PC-3 (cell line): ENCODE measurements at places on chromosomes 3 and 15.

- peak; percentile 83 for DNase-seq
Observed at GRCh38 chr3:12175137-12175593, 16.5 kb upstream of the TIMP4 start.

GRCh38 chr3:4693620-4694019 is 200.5 kb downstream of the ITPR1 start:
- DNase-seq, result no peak

DNA sequence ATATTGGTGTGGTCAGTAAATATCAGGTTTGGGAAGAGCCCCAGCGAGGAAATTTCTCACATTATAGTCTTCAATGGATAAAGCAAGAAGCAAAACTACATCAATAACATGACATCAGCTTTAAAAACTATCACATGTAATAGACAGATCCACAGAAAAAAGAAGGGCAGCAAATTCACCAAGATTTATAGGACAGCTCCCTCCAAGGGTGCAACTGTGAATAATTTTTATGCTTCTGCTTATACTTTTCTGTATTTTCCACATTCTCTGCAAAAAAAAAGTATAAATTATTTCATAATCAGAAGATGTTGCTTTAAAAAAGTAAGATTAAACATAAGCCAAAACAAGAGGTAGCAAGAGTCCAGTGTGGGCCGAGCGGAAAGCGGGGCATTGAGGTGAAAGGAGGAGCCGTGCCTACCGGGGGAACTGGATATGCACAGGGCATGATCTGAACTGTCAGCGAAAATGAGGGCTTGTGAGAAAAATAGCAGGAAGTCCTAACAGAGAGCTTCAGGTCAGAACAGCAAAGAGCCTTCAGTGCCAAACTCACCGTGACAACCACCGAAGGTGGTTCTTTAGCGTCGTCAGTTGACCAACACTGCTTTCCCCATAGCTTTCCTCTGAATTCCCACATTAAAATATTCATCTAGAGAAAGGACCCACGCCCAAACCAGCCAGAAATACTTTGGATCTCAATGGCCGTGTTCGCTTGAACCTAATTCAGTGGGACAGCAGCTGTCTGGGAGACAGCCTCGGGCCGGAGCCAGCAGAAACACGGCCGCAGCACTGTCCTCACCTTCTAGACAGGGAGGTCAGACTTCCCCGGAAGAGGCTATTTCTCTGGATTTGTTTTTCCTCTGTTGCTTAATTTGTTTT is 59.8 kb downstream of the FAM174B start:
- DNase-seq, result no peak

DNA sequence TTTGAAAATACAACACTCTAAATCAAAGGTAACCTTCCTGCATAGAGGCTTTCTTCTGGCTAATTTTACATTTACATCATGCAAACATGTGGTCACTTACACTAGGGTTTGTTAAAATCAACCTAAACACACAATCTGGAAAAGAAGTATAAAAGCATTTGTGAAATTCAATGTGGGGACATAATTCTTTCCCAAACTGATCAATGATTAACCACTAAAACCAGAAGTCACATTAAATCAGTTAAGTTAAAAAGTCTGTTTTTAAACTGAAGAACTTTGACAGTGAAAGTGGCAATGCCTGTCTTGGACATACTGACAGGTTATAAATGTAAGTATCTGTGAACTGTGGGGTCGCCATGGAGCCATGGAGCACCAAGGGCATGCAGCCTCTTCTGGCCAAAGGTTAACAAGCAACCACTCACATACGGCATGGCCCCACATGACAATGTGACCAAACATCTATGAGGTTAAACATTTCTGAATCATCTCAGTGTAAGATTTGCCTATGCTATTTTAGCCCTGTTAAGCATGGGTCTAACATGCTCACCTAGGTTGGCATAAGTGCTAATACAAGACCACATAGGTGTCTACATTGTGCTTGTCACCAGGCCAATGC is 278.2 kb downstream of the CTNNB1 start:
- DNase-seq, result no peak

DNA sequence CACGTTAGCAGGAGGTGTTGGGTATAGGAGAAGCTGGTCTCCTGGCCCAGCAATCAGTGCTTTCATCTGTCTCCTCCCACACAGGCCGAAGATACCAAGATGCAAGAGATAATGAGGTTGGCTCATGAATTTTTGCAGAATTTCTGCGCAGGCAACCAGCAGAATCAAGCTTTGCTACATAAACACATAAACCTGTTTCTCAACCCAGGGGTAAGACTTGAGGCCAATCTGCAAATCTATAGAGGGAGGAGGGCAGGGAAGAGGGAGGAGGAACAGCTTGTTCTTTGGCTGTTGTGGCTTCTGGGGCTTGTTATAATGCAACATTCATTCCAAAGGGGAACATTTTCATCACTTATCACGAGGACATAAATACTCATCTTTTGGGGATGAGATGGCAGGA is 195.3 kb downstream of the ITPR1 start:
- no peak for DNase-seq

DNA sequence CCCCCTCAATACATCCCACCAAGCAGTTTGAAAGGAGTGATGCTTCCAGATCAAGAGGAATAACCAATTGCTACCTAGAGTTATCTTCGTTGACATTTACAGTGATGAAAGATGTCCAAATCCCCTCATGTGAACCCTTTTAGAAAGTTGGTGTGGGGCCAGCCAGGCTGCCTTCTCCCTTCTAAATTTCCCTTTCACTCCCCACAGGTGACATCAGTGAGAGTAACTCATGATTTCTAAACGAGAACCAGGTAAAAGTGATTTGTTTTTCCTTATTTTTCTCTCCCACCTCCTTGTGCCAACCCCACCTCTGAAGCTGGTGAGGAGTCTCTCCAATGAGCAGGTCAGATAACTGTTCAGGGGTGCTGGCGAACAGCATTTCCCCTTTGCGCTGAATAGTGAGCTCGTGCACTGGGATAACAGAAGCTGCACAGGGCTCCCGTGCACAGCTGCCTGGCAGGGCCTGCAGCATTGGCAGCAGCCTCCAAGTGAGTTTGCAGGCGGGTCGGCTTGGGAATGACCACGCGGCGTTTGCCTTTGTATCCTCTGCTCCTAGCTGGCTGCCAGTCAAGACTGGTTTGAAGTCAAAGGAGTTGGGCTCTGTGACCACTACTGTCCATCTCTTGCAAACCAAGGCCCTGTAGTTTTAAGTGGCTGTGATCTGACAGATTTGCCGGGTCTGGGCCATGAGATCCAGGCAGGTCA is 70.2 kb upstream of the CORO2B start:
- no peak for DNase-seq

GRCh38 chr15:39934397-39935071 is 619 bp downstream of the EIF2AK4 start:
- DNase-seq, result peak; percentile 28

DNA sequence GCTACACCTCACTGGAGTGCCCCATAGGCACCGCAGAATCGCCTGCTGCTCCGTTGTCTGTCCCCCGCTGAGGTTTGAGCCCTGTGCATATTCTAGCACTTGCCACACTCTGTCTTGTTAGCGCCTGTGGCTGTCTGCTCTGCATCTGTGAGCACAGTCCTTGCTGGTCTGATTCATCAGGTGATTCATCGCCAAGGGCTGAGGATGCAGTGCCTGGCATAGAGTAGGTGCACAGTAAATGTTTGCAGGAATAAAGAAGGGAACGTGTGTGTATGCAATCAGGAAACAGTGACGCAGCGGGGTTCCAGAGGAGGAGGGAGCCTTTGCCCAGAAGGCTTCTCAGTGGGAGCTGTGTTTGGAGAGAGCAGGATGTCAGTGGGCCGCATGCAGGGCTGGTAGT is 124.0 kb upstream of the PLXNA1 start:
- DNase-seq, result peak; percentile 93

- peak; percentile 35 for DNase-seq
Observed at GRCh38 chr3:71725271-71725991, at the start of gene EIF4E3. Gene EIF4E3, minus strand, starts transcription at chr3:71725402. Its CDS starts 35 bp downstream, at chr3:71725367.

DNA sequence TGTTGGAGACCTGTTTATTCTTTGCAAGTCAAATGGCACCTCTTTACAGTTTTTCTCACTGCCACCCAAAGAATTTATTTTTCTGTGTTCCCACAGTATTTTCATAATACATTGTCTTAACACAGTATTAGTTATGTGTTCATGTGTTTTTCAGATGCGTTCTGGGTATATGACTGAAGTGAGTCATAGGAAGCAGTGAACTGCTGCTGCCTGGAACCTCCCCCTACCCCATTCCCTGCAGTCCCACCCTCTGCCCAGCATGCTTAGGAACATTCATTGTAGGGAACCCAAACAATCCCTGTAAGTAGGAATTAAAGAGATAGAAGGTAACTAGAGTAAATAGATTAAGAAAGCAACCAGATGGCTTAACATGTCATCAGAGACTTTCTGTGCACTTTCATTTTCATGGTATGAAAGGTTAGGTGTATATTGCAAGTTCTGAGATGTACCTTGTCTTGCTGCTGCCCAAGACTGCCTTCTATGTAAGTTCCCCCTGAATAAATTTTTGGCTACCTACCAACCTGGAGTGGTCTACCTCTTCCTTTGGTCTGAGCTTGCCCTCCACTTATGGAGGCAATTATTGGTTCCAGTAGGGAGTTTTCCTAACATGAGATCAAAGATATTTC is 21.9 kb upstream of the SQOR start:
- peak; percentile 35 for DNase-seq
